ENCODE measurements at places on chromosomes 5 and 9.

DNA sequence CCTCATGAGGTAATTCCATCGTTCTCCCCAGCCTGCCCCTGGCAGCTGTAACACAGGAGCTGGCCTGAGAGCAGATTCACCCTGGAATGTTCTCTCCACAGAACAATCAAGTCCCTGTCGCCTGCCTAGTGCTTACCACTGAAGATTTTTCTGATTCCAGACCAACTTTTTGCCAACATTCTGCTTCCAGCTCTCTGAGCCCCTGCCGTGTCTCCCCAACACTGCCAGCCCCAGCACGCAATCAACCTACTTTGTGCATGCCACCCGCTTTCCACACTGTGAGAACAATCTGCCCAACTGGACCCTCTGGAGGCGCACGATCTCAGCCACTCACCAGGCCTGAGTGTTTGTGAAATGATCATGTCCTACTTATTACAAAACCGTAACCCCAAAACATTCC lies 62.6 kb downstream of the PSMB7 start:
- DNase-seq: no peak

GRCh38 chr9:36423206-36423605 lies 23.1 kb upstream of the RNF38 start:
- DNase-seq: no peak

DNA sequence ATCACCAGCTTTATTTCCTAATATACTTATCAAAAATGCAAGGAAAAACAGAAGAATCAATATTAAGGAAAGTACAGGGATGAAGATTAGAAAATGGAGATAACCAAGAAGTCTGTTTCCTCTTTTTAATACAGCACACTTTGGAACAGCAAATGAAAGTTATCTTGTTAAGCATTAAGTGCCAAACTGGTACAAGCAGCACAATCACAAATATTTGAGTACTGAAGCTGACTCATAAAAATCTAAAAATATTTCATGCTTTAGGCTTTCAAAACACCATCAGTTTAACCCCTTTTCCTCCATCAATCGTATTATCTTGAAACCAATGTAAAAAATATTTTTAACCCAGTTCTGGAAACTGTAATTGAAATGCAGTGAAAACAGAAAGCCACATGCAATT lies 2.7 kb downstream of the FBXW11 start:
- no peak for DNase-seq

- DNase-seq: no peak
Observed at GRCh38 chr5:98065261-98065909, 708.1 kb upstream of the RGMB start.

GRCh38 chr5:80934751-80935150 lies 25.4 kb upstream of the RASGRF2 start:
- no peak for DNase-seq

DNA sequence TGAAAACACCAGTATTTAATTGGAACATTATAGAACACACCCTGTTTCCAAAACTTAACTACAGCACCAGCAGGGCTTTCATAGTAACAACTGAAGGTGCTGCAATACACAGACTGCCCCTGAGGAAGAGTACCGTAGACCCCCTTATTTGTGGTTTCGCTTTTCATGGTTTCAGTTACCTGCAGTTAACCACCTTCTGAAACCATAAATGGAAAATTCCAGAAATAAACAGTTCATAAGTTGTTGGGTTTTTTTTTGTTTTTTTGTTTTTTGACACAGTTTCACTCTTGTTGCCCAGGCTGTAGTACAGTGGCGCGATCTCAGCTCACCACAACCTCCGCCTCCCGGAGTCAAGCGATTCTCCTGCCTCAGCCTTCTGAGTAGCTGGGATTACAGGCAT lies 9.5 kb upstream of the GLDC start:
- DNase-seq: no peak

DNA sequence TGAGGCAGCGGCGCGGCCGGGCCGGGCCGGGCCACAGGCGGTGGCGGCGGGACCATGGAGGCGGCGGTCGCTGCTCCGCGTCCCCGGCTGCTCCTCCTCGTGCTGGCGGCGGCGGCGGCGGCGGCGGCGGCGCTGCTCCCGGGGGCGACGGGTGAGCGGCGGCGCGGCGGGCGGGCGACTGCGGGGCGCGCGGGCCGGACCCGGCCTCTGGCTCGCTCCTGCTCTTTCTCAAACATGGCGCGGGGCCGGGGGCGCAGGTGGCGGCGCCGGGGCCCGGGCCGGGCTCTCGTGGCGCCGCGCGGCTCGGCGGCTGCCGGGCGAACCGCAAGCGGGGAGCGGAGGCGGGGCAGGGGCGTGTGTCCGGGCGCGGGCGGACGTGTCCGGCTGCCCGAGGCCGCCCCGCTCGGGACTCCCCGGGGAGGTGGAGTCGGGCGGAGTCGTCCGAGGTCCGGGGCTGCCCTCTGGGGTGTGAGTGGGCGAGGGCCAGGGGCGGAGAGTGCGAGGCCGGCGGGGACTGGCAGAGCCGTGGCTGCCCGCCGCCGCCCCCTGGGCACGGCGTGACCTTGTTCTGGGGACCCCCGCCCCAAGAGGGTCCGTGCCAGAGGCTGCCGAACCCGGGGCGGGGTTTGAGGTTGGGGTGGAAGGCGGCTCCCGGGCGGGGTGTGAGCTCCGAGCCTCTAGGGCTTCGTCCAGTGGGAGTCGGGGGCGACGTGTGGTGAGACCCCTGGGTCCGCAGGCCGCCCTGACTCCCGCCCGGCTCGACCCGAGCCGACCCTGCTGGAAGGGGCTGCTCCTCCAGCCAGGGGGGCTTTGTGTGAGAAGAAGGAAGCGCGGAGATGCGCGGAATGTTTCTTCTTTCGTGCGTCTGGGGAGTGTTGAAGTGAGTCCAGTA lies 485 bp downstream of the TGFBR1 start:
- DNase-seq: peak; percentile 64

DNA sequence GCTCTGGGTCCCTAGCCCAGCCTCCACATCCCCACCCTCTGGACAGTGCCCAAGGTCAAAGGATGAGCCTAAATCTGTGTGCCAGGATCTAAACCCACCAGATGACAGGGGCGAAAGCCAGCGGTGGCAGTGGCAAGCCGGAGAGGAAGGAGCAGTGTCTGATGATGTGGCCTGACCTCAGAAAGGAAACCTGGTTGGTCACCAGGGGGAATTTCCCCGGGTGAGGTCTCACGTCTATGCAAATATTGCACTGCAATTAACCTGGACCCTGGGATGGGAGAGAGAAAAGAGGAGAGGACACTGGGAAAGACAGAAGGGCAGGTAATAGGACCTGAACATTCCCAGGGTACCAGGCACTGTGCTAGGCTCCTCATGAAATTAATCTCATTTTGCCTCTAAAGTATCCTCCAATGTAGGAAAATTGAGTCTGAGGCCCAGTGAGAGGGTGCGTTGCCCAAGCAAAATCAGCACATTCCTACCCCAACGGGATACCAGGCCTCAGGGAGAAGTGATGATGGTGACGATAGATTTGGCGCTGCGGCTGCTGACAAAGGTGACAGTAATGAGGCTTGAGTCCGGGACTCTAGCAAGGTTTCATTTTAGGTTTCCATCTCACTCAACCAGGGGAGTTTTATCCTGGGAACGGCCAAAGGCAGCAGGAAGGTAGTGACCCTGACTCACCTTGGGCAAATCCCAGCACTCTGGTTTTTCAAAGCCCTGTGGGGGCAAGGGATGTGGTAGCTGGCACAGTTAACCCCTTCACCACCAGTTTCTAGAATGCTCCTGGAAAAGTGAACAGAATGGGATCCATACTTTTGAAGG lies 13.4 kb upstream of the TNIP1 start:
- peak; percentile 28 for DNase-seq

GRCh38 chr5:37189355-37189754 lies 59.8 kb downstream of the CPLANE1 start:
- no peak for DNase-seq

- no peak for DNase-seq
Observed at GRCh38 chr5:160961761-160962160, 109.8 kb upstream of the ATP10B start.

- DNase-seq: no peak
Observed at GRCh38 chr5:76291305-76292077, 111.6 kb upstream of the IQGAP2 start.

DNA sequence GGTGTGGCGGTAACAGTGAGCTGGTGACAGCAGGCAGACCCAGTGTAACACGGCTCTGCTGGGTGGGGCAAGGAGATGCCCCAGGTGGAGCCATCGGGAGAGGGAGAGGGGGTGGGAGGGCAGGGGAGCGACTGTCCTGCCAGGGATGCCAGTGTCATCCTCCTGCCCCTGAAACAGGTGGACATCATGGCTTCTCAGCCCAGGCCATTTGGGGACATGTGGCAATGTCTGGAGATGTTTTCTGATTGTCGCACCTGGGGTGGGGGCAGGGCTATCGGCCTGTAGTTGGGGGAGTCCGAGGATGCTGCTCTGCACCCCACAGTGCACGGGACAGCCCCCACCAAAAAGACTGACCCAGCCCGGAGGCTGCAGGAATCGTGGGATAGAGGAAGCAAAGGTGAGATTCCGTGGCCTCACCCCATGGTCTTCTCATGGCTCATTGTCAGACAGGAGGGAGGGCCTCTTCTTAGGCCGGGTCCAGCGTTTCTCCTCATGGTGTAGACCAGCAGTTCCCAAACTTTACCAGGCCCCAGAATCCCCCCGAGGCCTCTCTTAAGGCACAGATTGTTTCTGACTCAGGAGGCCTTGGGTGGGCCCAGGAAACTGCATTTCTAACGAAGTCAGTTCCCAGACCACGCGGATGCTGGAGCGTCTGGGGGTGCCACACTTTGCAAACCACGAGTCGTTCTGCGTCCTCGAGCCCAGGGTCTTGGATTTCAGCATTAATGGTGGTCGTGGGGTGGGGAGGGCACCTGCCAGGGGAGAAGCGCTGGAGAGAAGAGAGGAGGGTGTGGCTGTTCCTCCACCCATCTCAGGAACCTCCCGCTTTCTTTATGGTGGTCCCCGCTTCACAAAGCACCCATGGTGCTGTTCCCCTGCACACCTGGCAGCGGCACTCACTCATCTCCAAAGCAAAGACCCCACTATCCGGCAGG lies 11.0 kb downstream of the COL5A1 start:
- DNase-seq: no peak

- no peak for DNase-seq
Observed at GRCh38 chr9:4024281-4024777, 275.5 kb downstream of the GLIS3 start.

DNA sequence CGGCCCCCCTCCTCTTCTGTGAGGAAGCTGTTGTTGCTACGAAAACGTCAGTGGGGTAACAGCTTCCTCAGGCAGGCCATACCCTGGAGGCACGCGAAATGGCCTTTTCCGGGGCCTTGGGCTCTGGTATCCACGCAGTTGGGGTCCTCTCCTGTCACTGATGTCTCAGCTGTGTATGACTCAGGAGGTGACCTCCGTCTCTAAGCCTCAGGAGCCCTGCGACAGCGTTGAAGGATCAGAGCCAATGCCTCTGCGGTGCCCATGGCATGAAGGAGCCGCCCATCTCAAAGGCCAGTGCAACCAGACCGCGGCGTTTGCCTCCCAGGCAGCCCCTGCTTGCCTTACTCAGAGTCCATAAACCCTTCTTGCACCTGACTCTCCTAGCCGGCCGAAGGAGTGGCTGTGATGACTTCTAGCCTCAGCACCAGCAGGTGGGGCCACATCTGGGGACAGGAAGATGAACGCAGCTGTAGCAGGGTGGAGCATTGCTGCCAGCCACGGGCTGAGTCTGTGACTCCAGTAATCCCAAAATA lies 1.0 kb upstream of the MXD3 start:
- DNase-seq: peak; percentile 56

DNA sequence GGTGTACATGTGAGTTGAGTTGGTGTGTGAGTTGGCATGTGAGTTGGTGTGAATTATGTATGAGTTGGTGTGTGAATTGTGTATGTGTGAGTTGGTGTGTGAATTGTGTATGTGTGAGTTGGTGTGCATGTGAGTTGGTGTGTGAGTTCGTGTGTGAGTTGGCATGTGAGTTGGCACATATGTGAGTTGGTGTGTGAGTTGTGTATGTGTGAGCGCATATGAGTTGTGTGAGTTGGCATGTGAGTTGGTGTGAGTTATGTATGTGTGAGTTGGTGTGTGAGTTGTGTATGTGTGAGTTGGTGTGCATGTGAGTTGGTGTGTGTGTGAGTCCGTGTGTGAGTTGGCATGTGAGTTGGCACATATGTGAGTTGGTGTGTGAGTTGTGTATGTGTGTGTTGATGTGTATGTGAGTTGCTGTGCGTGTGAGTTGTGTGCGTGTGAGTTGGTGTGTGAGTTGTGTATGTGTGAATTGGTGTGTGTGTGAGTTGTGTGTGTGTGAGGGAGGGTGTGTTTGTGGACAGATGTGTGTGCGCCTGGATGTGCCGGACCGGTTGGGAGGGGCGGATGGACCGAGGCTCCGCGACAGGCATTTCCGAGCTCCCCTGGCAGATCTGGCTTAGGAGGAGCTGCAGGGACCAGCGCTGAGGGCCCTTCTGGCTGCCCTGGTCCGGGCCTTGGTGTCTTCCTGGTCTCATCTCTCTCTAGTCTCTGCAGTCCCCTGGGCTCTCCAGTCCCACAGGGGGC lies 162.5 kb upstream of the IER5L start:
- no peak for DNase-seq

GRCh38 chr9:127035948-127036347 lies 86.5 kb downstream of the ANGPTL2 start:
- no peak for DNase-seq

All from germinal center (tissue), 1 donor.